ENCODE measurements at places on chromosomes 5 and 9.

- DNase-seq: no peak
Measured at GRCh38 chr5:22391956-22392355, 461.2 kb downstream of the CDH12 start.

DNA sequence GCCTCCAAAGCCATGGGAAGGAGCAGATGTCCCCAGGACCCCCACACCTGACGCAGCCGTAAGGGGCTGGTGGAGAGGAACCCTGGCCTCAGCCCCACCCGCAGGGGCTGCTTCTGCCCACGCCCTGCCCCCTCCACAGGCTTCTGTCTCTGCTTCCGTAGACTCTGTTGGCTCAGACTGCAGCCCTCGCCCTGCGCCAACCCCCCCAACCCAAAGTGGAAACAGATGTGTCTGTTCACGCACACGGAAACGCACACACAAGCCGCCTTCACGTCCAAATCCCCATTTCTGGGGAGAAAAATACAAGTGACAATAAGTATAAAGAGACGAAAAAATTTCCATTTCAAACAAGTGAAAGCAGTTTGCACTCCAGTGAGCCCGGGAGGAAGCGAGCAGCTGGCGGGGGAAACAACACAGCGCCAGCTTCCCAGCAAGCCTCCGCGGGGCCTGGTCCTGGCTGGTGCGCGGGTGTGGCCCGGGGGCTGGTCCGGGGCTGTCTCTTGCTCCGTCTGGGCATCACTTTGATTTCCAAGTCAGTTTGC lies 32.6 kb upstream of the RXRA start:
- no peak for DNase-seq

GRCh38 chr9:82819260-82819659 lies 243.7 kb downstream of the RASEF start:
- DNase-seq: no peak

DNA sequence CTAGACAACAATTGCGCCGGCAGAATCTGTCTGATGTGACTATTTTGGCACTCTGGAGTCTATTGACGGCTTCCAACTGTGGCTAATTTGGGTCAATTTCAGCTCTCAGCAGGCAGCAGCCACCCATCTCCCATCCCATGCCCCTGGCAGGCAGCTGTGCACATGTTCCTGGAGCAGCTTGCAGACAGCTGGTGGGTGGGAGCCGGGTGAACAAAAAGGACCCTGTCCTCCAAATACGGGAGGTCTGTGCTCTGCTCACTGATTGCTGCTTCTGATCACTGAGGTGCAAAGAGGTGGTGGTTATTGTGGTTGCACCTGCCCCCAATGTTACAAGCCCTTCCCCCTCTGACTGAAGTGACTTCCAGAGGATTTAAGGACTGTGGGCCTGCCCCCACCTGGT lies 45.0 kb upstream of the N4BP3 start:
- no peak for DNase-seq

DNA sequence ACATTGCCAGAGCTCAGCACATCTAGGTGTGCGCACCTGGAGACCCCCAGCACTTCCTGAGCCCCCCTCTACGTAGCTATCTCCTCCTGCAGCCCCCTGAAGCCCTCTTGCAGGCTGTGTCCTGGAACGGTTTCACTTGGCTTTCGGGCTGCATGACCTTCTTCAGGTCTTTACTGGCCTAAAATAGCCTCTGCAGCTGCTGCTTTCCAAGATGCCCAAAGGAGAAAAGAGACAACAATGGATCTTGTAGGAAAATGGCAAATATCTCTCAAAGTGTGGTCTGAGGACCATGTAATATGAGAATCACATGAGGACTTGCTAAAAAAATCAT lies 6.6 kb upstream of the ERMP1 start:
- no peak for DNase-seq

DNA sequence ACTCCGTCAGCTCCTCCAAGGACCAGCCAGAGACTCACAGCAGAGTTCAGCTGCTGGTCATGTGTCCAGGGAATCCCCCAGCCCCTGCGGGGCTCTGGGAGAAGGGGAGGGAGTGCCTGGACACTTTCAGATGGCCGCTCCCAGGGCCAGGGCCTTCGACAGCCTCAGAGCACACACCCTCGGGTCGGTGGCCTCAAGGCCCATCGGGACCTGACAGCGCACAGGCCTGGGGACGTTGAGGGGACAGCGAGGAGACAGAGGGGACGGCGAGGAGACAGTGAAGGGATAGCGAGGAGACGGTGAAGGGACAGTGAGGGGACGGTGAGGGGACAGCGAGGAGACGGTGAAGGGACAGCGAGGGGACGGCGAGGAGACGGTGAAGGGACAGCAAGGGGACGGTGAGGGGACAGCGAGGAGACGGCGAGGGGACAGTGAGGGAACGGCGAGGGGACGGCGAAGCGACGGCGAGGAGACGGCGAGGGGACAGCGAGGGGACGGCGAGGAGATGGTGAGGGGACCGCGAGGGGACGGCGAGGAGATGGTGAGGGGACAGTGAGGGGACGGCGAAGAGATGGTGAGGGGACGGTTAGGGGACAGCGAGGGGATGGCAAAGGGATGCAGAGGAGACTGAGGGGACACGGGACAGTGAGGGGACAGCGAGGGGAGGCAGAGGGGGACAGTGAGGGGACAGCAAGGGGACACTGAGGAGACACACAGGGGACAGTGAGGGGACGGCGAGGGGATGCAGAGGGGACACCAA lies 47.3 kb downstream of the SLC12A7 start:
- no peak for DNase-seq

DNA sequence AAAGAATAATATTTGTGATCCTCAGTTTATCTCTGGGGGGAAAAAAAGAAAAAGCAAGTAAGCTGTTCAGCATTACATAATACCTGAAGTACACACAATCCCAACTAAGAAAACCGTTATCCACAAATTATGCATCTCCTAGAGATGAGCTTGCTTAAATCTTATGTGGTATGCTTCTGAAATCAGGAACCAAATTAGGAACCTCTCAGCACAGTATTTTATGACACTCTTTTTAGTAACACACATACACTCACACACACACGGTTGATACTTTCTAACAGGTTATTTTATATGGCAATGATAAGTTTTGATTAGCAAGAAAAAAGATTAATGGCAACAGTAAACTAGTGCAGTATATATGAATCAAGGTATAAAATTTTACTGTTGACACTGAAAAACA lies 1.2 kb upstream of the ZNF510 start:
- DNase-seq: peak; percentile 18

GRCh38 chr9:20622330-20623020 lies at the start of gene MLLT3:
Gene MLLT3, minus strand, starts transcription at chr9:20622499.
- DNase-seq: peak; percentile 96

- no peak for DNase-seq
Measured at GRCh38 chr9:84187090-84187489, 153.5 kb downstream of the SLC28A3 start.

GRCh38 chr9:32487981-32488380 lies 38.0 kb downstream of the RIGI start:
- no peak for DNase-seq

GRCh38 chr5:174344335-174344734 lies 298.8 kb downstream of the NSG2 start:
- DNase-seq: no peak

GRCh38 chr9:34072868-34073590 lies 24.3 kb upstream of the UBAP2 start:
- DNase-seq: no peak

DNA sequence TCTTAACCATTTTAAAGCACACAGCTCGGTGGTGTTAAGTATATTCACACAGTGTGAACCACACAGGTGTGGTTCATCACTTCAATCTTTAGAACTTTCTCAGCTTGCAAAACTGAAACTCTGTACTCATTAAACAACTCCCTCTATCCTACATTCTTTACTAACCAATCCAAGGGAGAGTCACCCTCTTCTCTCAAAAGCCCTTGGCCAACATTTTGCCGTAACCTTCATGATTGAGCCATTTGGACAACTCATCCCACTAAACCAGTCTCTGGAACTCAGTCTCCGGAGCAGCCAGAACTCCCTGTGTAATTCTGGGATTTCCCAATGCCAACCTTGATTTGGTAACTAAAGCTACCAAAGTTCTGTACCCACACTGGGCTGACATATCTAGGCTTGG lies 84.7 kb downstream of the TTC39B start:
- no peak for DNase-seq

- DNase-seq: no peak
Measured at GRCh38 chr5:62284946-62285891, 20.8 kb upstream of the KIF2A start.

- no peak for DNase-seq
Measured at GRCh38 chr5:115375893-115376292, 79.4 kb upstream of the CCDC112 start.

- no peak for DNase-seq
Measured at GRCh38 chr9:132023419-132024180, 56.1 kb downstream of the MED27 start.

DNA sequence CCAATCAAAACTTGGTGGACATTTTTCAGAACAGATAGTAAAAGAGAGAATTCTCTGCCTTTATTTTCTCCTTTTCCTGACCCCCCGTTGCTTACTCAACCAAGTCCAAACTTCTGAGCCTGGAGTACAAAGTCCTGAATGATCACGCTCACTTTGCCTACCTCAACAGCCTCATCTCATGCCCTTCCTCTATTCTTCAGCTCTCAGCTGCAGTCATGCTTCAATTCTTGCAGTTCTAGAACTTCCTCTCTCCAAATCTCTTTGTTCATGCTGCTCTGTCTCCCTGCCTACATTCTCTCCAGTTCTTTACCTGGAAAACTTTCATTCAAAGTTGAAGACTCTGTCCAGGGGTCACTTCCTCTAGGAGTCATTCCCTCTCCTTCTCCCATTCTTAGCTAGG lies 398.5 kb upstream of the SLC24A2 start:
- no peak for DNase-seq

DNA sequence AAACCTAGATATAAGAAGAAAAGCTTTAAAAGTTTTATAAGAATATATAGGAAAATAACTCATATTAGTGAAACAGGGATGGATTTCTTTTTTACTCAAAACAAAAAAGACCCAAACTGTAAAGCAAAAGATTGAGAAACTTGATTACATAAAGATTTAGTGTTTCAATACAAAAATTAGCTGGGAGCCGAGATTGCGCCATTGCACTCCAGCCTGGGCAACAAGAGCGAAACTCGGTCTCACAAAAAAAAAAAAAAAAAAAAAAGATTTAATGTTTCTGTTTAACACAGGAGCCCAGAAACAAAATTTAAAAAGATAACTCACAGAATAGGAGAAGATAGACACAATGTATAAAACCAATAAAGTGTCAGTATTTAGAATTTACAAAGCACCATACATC lies 45.2 kb downstream of the CDC14B start:
- DNase-seq: no peak

- no peak for DNase-seq
Measured at GRCh38 chr9:125961072-125961471, 213.9 kb downstream of the PBX3 start.

DNA sequence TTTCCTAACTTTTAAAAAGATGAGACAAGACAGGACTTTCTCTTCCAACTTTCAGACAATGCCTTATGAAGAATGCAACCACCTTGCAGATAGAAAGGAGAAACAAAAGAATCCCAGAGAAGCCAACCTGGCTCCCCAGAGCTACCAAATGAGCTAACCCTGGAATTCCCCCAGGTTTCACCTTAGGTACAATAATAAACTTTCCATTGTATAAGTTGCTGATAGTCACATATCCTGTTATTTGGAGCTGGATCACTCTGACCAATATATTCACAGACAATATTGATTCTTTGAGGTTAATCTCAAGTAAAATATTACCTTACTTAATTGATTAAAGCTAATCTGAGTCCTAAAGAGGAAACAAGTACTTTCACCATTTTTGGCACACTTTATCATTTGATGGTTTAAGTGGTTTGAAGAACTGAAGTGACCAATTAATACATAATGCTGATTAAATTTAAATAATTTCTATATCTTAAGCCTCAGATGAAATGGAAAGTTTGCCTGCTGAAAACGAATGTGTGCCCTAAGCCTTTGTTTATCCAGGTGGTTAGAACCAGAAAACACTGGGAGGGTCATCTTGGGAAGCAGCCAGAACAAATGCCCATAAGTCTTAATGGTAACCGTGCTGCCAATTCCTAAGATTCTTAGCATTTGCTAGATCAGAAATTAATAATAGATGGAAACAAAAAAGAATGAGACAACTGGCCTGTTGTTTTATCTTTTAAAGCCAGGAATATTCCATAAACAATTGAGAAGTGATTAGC lies 159.6 kb upstream of the SLC12A2 start:
- DNase-seq: no peak

DNA sequence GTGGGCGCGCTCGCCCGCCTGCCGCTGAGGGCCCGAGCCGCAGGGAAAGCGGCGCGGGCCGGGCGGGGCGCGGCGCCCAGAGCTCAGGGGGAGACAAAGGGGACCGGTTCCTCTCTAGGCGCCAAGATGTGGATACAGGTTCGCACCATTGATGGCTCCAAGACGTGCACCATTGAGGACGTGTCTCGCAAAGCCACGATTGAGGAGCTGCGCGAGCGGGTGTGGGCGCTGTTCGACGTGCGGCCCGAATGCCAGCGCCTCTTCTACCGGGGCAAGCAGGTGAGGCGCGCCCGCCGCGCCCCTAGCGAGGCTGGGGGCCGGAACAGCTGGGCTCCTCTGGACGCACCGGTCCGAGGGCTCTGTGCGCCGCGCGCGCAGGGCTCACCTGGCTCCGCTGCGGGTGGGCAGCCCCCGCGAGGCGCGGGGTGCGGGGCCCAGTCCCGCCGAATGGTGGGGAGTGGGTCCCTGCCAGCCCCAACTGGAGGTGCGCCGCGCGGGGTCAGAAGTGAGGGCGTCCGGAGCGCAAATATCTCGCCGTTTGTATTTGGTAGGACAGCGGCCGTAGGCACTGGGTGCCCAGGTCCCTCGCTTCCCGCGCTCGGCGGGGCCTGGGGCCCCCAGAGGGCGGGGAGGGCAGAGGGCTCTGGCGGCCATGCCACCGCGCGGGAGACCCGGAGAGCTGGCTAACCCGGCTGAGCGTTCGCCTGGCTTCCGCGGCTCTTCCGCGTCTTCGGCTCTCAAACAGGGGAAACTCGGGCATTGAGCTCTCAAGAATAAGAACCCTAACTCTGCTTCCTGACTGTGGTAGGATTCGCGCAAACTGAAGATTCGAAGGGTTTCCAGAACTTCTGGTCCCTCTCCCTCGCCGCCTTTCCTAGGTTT lies 607 bp downstream of the UHRF2 start:
- DNase-seq: peak; percentile 14

GRCh38 chr9:132141344-132141947 lies 20.4 kb upstream of the NTNG2 start:
- DNase-seq: peak; percentile 17

GRCh38 chr5:97408331-97408730 lies 225.3 kb upstream of the RIOK2 start:
- no peak for DNase-seq

GRCh38 chr9:114003758-114004157 lies 74.3 kb downstream of the AMBP start:
- DNase-seq: no peak

DNA sequence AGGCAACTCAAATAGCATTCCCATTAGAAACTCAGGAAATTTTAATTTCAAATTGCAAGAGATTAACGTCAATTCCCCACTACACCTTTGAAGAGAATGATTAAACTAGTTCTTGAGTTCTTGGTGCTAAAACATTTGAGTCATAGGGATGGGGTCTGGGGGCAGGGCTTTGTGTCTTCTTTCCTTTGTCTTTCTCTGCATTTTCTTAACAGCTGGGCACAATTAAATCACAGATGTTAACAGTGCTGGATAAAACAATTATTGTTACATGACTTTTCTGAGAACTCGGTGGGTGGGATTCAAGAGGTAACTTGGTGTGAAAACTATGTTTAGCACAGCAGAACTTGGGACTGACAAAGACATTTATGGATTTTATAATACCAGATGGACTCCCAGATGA lies 351.9 kb upstream of the TNC start:
- no peak for DNase-seq

Data from hematopoietic multipotent progenitor cell (in vitro differentiated cells).